ENCODE measurements at places on chromosomes 3 and 15.

DNA sequence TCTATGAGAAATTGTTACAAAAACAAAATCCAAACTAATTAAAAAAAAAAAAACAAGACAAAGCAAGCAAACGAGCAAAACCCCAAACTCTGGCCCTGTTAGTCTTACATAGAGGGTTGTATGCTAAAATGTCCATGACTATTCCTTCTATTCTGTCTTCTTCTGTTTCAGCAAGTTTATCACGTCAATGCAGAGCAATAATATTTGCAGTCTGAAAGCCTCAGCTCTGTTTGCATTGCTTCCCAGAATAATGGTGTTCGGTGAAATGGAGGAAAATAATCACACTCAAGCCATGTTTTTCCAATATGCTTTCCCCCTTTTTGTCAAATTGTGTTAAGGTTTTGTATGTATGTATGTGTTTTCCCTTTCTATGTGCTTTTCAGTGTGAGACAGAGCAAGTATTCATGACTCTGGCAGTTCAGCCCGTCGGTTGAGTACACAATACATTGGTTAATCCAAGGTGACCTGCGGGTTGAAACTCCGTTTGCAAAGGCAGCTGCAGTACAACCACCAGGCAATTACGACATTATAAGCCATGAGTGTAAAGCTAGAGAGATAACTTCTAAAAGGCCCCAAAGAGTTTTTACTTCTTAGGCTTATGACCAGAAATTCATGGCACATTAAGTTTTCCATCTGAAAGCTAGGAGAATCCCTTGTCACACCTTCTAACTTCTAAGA lies 34.9 kb upstream of the MAGI1 start:
- DNase-seq, result no peak

- no peak for DNase-seq
These were observed 222.4 kb upstream of the LRIG1 start for GRCh38 chr3:66723231-66723630.

DNA sequence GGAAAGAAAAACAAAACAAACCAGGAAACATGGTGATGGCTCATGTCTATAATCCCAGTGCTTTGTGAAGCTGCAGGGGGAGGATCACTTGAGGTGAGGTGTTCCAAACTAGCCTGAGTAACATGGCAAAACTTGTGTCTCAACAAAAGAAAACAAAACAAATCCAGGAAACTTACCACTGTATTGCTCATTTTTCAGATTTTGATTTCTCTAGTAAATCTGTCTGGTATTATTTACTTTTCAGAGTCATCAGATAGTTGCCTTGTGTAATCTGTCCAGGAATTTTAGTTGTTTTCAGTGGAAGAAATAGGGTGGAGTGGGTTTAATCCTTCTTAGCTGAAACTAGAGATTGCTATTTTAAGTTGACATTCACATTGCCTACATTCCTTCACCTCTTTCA lies 91.8 kb upstream of the ALCAM start:
- DNase-seq, result no peak

- DNase-seq, result peak; percentile 80
These were observed 1.3 kb downstream of the SLC7A14 start for GRCh38 chr3:170584585-170585007.

GRCh38 chr3:155979746-155980145 lies 109.3 kb downstream of the GMPS start:
- no peak for DNase-seq

DNA sequence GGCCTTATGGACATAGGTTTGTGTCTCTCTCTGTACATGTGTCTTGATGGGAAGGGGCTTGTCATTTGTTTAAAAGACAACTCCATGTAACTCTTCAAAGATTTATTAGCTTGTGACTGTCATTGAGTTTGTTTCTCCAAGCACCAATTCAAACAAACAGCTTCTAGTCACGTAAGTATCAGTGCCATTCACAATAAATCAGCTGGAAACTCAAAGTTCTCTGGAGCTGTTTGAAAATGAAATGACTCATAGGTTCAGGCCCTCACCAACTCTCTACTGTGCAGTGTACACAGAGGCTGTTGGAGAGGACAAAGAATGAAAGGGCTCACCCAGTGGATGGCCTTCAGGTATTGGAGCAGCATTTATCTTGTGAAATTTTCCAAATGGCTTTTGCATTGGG lies 476.3 kb downstream of the AGBL1 start:
- peak; percentile 10 for DNase-seq

GRCh38 chr3:182392182-182392937 lies 400.9 kb upstream of the ATP11B start:
- no peak for DNase-seq

DNA sequence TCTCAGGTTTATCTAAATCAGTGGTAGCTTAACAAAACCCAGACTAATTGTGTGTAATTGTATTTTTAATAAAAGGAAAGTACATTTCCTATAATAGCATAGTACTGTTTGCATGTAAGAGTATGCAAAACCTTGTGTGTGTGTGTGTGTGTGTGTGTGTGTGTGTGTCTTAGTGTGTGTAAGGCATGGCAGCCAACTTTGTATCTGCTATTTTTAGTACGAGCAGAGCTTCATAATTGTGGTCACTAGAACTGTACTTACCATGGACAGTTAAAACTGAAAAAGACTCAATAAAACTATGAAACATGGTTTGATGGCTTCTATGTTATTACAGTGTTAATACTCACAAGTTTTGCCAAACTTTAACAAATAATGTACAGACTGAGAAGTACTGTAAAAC lies 6.2 kb downstream of the P2RY1 start:
- DNase-seq, result no peak

GRCh38 chr15:57827021-57827420 lies 120.5 kb downstream of the POLR2M start:
- no peak for DNase-seq

GRCh38 chr15:40695469-40695890 lies 506 bp downstream of the RAD51 start:
- no peak for DNase-seq

DNA sequence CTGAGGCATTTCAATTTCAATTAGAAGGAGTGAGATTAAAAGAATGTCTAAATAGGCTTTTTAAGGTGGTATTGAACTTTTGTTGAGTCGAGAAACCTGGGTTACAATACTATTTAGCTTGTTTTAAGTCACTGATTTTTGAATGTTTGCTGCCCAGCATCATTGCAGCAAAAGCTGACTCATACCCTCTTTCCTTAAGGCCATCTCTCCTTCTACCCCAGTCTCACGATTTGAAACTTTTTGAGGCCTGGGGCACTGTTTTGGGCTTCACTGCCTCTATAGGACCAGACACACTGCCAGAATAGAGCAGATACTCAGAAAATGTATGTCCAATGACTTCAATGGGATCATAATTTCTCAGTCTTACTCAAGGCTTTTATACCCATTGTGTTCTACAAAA lies 319.6 kb upstream of the TGFBR2 start:
- no peak for DNase-seq

DNA sequence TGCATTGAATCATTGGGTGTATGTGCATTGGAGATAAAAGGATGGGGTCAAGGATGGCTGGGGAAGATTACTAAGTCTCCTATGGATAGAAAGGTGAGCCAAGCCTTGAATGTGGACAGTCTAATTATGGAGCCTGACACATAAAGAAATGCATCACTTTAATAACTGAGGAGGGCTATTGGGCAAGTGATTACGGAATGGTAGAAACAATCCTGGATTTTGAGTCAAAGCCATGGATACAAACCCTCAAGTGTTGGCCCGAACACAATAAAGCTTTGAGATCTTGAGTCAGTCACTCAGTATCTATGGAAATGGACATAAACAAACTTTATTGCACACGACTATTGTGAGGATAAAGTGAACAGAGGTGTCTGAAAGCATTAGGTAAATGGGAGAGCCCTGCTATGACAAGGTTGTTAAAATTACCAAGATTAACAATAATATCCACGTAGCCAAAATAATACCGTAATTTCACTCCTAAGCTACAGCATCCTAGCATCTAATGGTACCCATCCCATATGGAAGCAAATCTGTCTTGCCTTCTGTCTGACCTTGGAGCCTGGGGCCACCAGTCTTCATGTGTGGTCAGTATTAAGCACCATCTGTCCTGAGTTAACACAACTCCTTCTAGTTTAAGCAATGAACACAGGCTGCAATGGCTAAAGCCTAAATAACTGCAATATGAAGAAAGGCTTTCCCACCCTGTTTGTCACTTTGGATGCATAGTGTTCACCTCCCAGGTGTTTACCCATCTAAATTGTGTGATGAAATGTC lies 136.9 kb upstream of the PRICKLE2 start:
- no peak for DNase-seq

- DNase-seq, result no peak
These were observed 7.2 kb upstream of the FAM174B start for GRCh38 chr15:92662762-92663161.

- DNase-seq, result no peak
These were observed 7.6 kb downstream of the DNAJC19 start for GRCh38 chr3:180981912-180982311.

DNA sequence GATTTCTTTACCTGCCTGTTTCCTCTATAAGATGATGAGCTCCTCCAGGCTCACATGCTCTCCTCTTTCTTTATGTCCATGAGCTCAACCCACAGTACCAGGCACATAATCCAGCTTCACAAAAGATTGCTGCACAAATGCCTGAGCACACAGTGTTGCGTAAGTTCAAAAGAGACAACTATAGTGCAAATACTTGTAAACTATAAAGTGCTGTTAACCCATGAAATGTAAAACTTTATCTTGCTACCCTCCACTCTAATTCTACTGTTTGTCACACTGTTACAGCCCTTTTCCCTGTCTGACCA lies 101.0 kb upstream of the LPP start:
- DNase-seq, result no peak

DNA sequence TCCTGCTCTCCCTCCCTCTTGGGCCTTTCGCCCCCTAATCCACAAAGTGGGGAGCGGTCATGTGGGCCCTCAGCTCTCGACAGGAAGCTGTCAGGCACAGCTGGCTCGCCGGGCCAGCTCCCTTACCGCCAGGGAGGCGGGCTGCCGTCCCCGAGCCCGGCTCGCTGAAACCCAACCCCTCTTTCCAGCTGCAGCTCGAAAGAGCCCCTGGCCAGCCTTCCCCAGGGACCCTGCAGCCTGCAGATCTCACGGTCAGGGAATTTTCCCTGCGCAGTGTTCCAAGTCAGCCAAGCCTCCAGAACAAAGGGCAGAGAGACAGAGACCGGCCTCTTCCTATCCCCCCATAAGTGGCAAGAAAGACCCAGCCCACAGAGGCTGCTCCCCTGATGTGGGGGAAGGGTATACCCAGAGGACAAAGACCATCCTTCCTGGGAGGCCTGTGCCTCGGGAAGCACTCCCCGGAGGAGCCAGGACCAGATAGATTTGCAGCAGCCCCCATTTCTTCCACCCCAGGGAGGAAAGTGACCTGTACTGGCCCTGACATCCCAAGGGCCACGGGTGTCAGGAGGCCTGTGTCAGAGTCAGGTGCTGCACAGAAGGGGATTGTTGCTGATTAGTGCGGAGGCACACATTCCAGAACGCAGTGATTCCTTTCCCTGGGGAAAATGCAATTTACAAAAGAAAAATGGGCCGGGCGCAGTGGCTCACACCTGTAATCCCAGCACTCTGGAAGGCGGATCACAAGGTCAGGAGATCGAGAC lies 32.6 kb downstream of the MAGEF1 start:
- DNase-seq, result peak; percentile 81

DNA sequence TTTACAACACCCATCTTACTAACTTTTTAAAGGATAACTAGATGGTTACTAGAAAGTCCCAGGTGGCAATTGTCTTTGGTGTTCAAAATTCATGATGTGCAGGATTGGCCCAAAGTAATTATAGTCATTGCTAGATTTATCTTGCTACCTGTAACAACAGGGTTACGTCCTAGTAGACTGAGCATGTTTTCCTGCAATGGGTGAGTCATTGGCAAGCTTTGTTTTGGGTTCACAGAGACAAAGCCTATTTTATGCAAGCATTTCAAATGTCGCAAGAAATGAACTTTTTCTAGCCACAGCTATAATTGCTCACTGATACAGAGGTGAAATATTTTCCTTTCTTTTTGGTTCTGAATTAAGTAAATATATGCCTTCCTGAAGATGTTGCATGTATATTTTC lies 267.6 kb downstream of the AGBL1 start:
- no peak for DNase-seq

DNA sequence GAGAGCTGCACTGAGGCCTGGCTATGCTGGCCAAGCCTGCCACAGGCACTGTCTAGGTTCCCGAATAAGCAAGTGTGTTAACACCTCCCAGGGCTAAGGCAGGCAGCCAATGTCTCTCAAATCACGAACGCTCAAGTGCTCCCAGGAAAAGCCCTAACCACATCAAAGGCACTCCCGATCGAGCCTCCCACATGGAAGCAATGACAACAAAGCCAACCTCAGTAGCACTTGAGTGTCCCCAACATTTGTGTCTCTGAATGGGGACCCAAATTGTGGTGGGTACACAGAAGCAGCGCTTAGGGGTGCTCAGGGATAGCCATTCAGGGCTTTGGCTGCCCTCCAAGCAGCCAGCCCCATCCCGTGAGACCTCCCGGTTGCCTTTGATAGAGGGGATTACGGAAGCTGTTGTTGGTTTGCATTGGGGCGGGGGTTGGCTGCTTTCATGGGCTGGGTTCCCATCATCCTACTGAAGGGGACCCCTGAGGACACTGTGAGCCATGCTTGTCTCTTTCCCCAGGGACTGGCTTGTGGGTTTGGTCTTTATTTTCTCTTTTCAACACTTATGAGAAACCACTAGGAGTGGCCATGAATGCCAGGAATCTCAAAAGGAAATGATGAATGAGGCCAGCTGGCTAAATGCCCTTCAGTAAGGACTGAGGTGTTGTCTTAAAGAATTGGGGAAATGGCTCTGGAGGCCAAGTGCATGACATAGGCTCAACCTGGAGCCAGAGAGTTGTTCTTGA lies 234.1 kb upstream of the FEZF2 start:
- DNase-seq, result no peak

DNA sequence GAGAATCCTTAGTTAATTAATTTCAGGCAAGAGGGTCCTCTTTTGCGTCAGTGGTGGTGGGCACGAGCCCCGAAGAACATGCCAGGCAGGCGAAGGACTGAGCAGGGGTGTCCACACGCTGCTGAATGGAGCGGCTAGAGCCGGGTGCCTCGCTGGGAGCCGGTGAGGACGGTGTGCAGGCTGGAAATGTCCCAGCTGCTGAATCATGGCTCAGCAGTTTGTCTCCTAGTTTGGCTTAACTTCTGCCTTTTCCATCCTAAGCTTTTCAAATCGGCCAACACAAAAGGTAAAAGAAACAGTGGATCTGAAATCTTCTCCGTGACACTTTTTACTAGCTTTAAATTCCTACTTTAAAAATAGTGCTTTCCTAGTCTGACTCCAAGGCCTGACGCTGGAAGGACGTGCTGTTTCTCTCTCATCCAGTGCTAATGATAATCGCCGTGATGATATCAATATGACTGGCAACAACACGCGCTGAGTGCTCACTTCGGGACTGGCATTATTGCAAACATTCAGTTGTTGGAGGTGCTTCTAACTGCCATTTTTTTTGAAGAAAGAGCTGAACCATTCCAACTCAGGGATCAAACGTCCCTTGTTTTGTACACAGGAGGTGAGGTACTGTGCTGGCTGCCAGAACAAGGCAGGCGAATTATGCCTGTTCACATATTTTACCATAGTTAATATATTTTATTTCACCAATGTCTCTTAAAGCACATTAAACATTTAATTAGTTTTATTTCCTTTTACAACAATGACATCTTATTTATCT lies 19.8 kb downstream of the PCSK6 start:
- DNase-seq, result no peak

Measured in muscle of back (tissue), 13 donors.